ENCODE measurements at places on chromosomes 1 and 21.

DNA sequence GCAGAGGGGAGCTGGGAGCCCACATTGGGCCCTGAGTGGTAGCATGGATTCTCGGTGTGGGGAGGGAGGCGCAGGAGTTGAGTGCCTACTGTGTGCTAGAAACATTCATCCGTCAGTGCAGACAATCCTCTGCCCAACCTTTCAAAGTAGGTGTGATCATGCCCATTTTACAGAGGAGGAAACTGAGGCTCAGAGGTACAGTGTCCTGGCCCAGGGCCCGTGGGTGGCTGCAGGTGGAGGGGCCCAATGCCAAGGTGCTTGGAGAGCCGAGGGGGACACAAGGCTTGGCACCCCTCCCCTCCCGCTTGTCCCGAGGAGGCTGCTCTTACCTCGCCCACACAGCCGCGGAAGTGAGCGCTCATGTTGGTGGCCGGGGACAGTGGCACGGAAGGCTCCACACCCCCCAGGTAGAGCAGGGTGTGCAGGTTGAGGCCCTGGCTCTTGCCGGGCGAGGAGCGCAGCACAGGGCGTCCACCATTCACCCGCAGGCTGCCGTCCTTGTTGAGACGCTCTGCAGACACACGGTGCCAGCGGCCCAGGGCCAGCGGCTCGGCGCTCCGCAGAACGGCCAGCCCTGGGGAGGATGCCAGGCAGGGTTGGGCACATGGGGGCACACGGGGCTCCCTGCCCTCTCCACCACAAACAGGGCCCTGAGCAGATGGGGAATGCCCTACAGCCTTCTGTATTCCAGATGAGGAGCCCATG lies 16.6 kb downstream of the LDLRAD2 start:
- H3K27ac ChIP-seq = no peak overlapping the region
- no peak overlapping the region for H3K4me3 ChIP-seq
- H3K27me3 ChIP-seq = no peaks in the 10 kb centered on the region
- H3K36me3 ChIP-seq = peaks cover 16% of the 10 kb centered on the region
- DNase-seq = no peak

DNA sequence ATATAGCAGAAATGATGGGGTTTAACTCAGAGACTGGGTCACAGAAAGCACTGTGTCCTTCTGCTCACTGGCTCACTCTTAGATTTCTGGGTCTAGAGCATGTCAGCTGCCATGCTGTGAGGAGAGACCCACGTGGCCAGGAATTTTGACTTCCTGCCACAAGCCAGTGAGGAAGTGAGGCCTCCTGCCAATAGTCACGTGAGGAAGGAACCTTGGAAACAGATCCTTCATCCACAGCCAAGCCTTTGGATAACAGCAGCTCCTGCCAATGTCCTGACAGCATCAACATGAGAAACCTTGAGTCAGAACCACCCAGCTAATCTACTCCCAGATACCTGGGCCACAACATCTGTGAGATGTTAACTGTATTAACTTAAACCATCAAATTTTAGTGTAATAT lies 114.5 kb upstream of the PLPPR5 start:
- H3K4me1 ChIP-seq = no peaks in the 10 kb centered on the region
- no peak overlapping the region for H3K27ac ChIP-seq
- no peaks in the 10 kb centered on the region for H3K27me3 ChIP-seq
- no peaks in the 10 kb centered on the region for H3K36me3 ChIP-seq
- no peak overlapping the region for H3K4me3 ChIP-seq
- no peak for DNase-seq

DNA sequence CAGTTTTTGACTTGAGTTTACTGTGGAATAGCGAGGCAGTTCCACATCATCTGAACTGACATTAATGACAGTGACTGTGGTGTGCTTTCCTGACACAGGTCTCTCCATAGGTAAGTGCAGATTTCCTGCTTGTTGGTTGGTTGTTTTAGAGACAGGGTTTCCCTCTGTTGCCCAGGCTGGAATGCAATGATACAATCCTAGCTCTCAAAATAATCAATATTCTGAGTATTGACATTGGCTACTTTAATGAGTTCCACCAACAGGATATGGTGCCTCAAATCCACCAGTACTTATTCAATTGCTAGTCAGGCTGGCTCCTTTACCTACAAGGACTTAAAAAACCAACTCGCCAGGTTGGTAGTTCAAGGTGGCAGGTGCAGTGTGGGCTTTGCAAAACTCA lies 63.8 kb downstream of the CLSTN1 start:
- no peak overlapping the region for H3K4me3 ChIP-seq
- H3K27me3 ChIP-seq = no peaks in the 10 kb centered on the region
- peaks cover 23% of the 10 kb centered on the region for H3K4me1 ChIP-seq
- no peak for DNase-seq

- H3K36me3 ChIP-seq = no peaks in the 10 kb centered on the region
- DNase-seq = no peak
- no peak overlapping the region for H3K4me3 ChIP-seq
- H3K4me1 ChIP-seq = peaks cover 6% of the 10 kb centered on the region
- H3K27me3 ChIP-seq = no peaks in the 10 kb centered on the region
- no peak overlapping the region for H3K27ac ChIP-seq
Measured at GRCh38 chr1:109969907-109970306, 14.7 kb upstream of the AHCYL1 start.

DNA sequence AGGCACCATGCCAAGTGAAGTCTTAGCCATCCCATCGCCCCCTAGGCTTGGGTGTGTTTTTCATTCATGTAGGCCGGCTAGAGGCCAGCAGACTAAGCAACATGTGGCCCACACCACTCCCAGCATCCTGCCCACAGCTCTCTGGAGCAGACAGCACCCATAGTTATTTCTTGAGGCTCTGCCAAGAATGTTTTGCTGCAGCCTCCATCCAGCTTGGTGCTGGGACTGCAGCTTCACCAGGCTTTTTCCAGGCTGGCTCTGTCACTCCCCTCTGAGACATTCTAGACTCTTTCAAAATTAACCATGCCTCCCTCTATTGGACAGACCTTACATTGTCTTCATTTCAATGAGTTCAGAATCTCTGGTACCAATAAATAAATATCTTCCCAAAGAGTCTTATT lies 104.2 kb downstream of the DUSP10 start:
- H3K27me3 ChIP-seq = no peaks in the 10 kb centered on the region
- H3K36me3 ChIP-seq = no peaks in the 10 kb centered on the region
- no peak for DNase-seq

DNA sequence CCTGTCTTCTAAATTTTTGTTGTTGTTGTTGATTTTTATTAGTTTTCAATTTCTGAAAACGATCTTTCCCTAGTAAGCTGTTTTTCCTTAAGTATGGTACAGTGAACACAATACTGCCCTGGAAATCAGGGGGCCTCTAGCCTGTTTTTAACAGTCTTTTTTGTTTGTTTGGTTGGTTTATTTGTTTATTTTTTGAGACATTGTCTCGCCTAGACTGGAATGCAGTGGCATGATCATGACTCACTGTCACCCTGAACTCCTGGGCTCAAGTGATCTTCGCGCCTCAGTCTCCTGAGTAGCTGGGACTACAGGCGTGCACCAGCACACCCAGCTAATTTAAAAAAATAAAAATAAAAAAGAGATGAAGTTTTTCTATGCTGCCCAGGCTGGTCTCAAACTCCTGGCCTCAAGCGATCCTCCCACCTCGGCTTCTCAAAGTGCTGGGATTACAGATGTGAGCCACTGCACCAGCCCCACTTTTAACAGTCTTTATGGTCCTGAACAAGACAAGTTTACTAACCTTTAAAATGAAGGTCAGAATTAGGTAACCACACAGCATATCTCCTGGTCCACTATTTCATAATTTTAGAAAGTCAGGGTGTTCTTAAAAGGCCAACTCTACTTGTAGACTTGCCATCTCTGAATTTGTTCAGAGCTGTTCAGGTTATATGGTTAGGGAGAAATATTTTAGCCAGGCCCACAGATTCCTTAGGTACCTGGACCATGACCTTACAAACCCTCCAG lies 35.4 kb downstream of the TBCE start:
- no peak for DNase-seq
- H3K36me3 ChIP-seq = peaks cover 11% of the 10 kb centered on the region
- H3K27me3 ChIP-seq = no peaks in the 10 kb centered on the region
- H3K27ac ChIP-seq = no peak overlapping the region

- peaks cover under 1% of the 10 kb centered on the region for H3K4me1 ChIP-seq
- no peak overlapping the region for H3K4me3 ChIP-seq
- H3K27me3 ChIP-seq = peaks cover 75% of the 10 kb centered on the region
- no peaks in the 10 kb centered on the region for H3K36me3 ChIP-seq
Measured at GRCh38 chr1:160062230-160062532, 7.8 kb downstream of the KCNJ10 start.

DNA sequence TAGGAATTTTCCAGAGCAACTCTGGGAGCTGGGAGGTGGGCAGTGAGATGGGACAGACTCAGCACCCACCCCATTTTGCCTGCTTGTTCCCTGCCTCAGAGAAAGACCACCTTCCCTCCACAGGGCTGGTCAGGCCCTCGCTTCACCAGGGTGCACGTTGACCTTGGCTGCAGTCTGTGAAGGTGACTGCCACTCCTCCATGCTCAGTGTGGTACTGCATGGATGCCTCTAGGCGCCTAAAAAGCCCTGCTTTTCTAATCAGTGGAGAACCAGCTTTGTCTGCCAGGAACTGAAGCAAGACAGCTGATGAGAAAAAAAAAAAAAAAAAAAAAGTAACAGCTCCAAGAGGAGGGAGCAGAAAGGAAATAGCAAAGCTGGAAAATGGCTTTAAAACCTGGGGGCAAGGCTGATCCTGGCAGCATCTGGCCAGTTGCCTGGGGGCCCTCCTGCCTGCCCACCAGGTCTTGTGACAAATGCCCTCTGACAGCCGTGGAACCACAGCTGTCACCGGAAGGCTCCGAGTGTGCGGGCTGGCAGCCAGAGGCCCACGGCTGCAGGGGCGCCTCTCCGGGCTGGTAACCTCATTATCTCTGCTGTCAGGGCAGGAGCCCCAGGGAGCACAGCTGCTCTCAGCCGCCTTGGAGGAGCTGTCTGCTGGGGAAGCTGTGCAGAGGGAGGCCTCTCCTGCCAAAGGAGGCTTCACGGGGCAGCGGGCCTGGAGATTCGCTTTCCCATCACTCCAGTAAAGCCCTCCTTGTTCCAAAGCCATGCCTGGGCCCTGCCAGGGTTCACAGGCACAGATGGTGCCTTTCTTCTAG lies 13.7 kb downstream of the KIAA1614 start:
- peaks cover 60% of the 10 kb centered on the region for H3K4me1 ChIP-seq
- H3K4me3 ChIP-seq = no peak overlapping the region
- H3K36me3 ChIP-seq = no peaks in the 10 kb centered on the region
- DNase-seq = no peak

DNA sequence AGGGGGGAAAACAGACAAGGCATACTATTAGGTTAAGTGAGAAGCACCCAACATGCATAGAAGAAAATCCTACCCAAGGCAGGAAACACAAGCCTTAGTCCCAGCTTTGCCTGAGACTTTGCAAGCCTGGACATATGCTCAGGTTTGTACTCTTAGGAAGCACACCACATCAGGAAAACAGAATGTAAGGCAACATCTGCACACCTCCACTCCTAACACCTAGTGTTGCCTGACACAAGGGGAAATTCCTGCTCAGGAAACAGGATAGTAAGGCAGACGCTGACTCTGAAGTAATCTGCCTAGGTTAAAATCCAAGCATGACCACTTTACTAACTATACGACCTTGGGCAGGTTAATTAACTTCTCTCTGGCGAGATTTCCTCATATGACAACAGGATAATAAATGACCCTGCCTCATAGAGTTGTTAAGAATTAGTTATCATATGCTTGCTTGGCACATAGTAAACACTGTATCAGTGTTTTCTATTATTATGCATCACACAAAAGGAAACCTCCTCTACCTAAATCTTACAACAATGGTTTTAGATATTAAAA lies 119.8 kb downstream of the ZZZ3 start:
- H3K27ac ChIP-seq = no peak overlapping the region
- H3K36me3 ChIP-seq = peaks cover 29% of the 10 kb centered on the region
- H3K27me3 ChIP-seq = no peaks in the 10 kb centered on the region
- no peaks in the 10 kb centered on the region for H3K4me1 ChIP-seq
- no peak overlapping the region for H3K4me3 ChIP-seq

DNA sequence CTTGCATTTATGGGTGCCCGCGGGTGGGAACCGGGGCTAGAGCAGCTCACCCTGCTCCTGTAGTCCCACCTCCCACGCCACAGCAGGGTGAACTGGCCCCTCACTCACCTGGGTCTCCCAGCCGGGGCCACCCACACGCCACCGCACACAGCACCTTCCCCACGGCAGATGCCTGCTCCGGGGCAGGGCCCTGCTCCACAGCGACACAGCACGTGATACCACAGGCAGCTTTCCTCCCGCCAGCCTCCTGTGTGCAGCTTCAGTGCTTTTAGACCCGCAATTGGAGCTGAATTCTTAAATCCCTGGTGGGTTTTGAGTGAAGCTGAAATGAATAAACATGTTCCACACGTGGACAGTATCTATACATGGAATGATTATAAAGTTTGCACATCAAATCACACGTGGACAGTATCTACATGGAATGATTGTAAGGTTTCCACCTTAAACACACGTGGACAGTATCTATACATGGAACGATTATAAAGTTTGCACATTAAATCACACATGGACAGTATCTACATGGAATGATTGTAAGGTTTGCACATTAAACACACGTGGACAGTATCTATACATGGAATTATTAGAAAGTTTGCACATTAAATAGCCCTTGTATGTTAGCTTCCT lies 93.1 kb upstream of the COL6A1 start:
- H3K4me3 ChIP-seq = no peak overlapping the region
- peaks cover 34% of the 10 kb centered on the region for H3K4me1 ChIP-seq
- H3K27me3 ChIP-seq = peaks cover 32% of the 10 kb centered on the region
- DNase-seq = no peak
- H3K36me3 ChIP-seq = no peaks in the 10 kb centered on the region
- no peak overlapping the region for H3K27ac ChIP-seq

- no peak overlapping the region for H3K4me3 ChIP-seq
- no peak for DNase-seq
- H3K27ac ChIP-seq = no peak overlapping the region
- H3K36me3 ChIP-seq = no peaks in the 10 kb centered on the region
- H3K4me1 ChIP-seq = peaks cover 11% of the 10 kb centered on the region
Measured at GRCh38 chr21:44718093-44718492, 6.7 kb upstream of the TSPEAR start.

GRCh38 chr1:28671254-28671780 lies 2.7 kb downstream of the GMEB1 start:
- no peaks in the 10 kb centered on the region for H3K27me3 ChIP-seq
- H3K36me3 ChIP-seq = peaks cover 9% of the 10 kb centered on the region
- peaks cover 18% of the 10 kb centered on the region for H3K4me1 ChIP-seq
- H3K27ac ChIP-seq = peak overlapping the region; percentile 71

DNA sequence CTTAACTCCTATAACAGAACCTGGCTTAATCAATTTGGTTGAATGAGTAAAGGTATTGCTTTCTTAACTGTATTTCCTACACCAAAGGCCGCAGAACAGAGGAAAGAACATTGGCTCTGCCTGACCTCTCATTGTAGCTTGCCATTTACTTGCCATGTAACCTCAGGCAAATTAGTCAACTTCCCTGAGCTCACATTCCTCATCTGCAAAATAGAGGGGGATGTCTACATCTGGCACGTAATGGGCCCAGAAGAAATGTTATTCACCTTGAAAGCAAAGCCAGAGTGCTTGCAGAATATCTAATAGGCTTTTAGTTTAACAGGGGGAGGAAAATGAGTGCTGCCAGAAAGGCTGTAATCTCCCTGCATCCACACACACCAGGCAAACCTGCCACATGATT lies 44.3 kb downstream of the LAMC2 start:
- H3K36me3 ChIP-seq = peaks cover 3% of the 10 kb centered on the region
- H3K4me1 ChIP-seq = peaks cover 34% of the 10 kb centered on the region
- no peaks in the 10 kb centered on the region for H3K27me3 ChIP-seq
- H3K4me3 ChIP-seq = no peak overlapping the region
- no peak overlapping the region for H3K27ac ChIP-seq

Measured in type B pancreatic cell (in vitro differentiated cells).